ENCODE measurements at places on chromosomes 6 and 20. TPM values are rescaled to one million over a fixed set of nuclear protein-coding genes. Genes with fewer than 3 reads are reported as not detected.

GRCh38 chr20:5092765-5093339 is 26.9 kb downstream of the PCNA start:
- H3K27me3 ChIP-seq = no peaks in the 10 kb centered on the region
- no peak for DNase-seq
- peaks cover 5% of the 10 kb centered on the region for H3K36me3 ChIP-seq
- no peak overlapping the region for H3K27ac ChIP-seq
- H3K4me1 ChIP-seq = peaks cover 16% of the 10 kb centered on the region

- H3K4me3 ChIP-seq = no peak overlapping the region
- H3K36me3 ChIP-seq = no peaks in the 10 kb centered on the region
- H3K27me3 ChIP-seq = peaks cover 19% of the 10 kb centered on the region
- DNase-seq = no peak
- no peak overlapping the region for H3K27ac ChIP-seq
Measured at GRCh38 chr6:105120570-105120969, 59.2 kb downstream of the POPDC3 start.

DNA sequence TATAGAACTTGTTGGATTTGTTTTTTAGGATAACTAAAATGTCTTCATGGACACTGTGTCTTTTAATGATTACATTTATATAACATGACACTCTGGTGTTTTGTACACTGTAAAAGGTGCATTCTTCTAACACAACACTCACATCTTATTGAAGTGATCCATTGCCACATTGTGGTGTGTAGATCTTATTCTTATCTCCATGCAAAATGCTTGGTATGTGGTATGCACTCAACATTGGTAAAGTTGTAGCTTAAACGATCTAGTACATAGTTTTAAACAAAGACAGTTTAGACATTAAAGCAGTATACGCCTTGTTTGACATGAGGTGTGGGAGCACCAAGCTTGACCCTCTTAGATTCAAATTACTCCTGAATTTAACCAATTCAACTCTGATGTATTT is 84.7 kb downstream of the SASH1 start:
- no peak for DNase-seq
- H3K27me3 ChIP-seq = peaks cover 2% of the 10 kb centered on the region
- no peaks in the 10 kb centered on the region for H3K36me3 ChIP-seq
- peaks cover 5% of the 10 kb centered on the region for H3K4me1 ChIP-seq
- no peak overlapping the region for H3K27ac ChIP-seq
- H3K4me3 ChIP-seq = no peak overlapping the region

GRCh38 chr6:144654506-144654905 is 369.4 kb downstream of the UTRN start:
- peaks cover 19% of the 10 kb centered on the region for H3K36me3 ChIP-seq
- no peak overlapping the region for H3K27ac ChIP-seq
- no peak overlapping the region for H3K4me3 ChIP-seq
- H3K4me1 ChIP-seq = peaks cover 24% of the 10 kb centered on the region

- no peaks in the 10 kb centered on the region for H3K36me3 ChIP-seq
- no peak overlapping the region for H3K4me3 ChIP-seq
Measured at GRCh38 chr20:59351157-59352040, 51.0 kb downstream of the EDN3 start.

GRCh38 chr6:138227316-138227781 is 9.1 kb upstream of the PBOV1 start:
- H3K4me1 ChIP-seq = no peaks in the 10 kb centered on the region
- no peak overlapping the region for H3K27ac ChIP-seq
- DNase-seq = no peak
- no peak overlapping the region for H3K4me3 ChIP-seq

The SYNDIG1 gene
- total RNA-seq = not detected

The MAS1 gene
- total RNA-seq = not detected
